K562 (cell line): ENCODE measurements at places on chromosomes 2 and 18. TPM values are rescaled to one million over a fixed set of nuclear protein-coding genes. Genes with fewer than 3 reads are reported as not detected.
A peak's percentile ranks its signal among the peaks of the same experiment; 100 is the strongest.

GRCh38 chr2:45229411-45229810 is 220.2 kb upstream of the SIX2 start:
- DNase-seq = no peak

GRCh38 chr2:240605867-240606743 is 19.2 kb upstream of the GPR35 start:
- no peak for DNase-seq

DNA sequence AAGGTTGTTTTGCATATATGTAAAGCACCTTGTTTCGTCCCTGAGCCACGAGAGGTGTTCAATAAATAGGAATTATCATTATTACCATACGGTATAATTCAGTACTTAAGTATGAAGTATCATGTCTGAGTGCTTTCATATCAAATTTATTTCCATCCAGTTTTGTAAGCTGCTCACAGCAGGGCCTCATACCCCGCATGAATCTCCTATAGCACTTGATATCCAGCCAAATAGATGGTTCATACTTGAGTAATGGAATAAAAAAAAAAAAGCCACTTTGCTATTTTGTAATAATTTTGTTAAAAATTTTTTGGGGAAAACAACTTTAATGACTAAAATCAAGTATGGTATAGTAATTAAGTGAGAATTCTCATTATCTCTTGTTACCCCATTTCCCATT is 160.8 kb upstream of the NOSTRIN start:
- no peak for DNase-seq

GRCh38 chr2:145207884-145208283 is 688.0 kb upstream of the ZEB2 start:
- DNase-seq = peak; percentile 9

GRCh38 chr18:77112747-77113092 is 19.9 kb downstream of the MBP start:
- DNase-seq = no peak

DNA sequence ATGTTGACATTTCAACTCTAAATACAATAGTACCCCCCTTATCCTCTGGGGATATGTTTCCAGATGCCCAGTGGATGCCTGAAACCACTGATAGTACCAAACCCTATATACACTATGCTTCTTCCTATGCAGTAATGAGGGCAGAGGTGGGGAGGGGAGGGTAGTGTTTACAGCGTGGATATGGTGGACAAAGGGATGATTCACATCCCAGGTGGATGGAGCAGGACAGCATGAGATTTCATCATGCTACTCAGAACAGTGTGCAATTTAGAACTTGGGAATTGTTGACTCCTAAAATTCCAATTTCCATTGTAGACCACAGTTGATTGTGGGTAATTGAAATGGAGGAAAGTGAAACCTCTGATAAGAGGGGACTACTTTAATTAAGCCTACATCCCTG is 75.4 kb downstream of the TSN start:
- DNase-seq = no peak

DNA sequence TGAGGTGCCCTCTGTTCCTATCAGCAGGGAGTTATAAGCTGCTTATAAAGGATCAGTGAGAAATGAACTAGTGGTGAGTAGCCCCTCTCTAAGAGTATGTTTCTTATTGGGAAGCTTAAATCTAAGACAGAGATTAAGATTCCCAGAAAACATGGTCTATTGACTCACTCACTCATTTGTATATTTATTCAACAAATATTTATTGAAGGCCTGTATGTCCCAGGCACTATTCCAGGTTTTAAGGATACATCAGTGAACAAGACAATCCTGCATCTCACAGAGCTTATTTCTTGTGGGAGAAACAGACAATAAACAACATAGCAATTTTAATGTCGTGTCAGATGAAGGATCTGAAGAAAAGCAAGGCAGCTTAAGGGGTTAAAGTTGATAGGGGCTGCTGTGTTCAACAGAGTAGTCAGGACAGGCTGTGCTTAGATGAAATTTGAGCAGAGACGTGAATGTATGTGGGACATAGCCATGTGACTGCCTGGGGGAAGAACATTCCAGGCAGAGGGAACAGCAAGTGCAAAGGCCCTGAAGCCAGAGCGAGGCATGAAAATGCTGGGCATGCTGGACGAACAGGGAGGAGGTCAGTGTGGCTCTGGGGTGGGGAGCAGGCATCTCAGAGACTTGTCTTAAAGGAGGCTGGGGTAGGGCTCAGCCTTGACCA is 14.8 kb upstream of the PSD4 start:
- DNase-seq = no peak

- peak; percentile 20 for DNase-seq
These were observed 53.4 kb downstream of the THADA start for GRCh38 chr2:43542285-43542933.

- no peak for DNase-seq
These were observed 5.8 kb upstream of the RDH14 start for GRCh38 chr2:18566145-18566769.

- DNase-seq = peak; percentile 86
These were observed at the start of gene TFCP2L1 for GRCh38 chr2:121284463-121285449. Gene TFCP2L1 (minus strand): TSS chr2:121285202. CDS start chr2:121285109, 93 bp downstream.

DNA sequence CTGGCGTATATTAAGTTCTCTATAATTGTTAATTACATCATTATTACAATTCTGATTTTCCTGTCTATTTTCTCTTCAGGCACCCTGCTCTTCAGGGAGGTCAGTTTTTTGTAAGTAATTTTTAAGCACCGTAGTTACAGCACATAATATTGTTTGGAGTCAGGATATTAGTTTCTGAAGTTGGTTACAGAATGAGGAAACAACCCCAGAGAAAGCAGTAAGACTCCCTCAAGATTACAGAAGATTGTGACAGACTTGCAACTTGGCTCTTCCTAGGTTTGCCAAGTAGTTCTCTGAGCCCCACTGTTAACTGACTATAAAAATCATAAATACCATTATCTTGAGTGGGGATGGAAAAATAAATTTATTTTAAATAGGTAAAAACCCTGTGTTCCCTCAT is 921 bp downstream of the RPE start:
- DNase-seq = no peak

DNA sequence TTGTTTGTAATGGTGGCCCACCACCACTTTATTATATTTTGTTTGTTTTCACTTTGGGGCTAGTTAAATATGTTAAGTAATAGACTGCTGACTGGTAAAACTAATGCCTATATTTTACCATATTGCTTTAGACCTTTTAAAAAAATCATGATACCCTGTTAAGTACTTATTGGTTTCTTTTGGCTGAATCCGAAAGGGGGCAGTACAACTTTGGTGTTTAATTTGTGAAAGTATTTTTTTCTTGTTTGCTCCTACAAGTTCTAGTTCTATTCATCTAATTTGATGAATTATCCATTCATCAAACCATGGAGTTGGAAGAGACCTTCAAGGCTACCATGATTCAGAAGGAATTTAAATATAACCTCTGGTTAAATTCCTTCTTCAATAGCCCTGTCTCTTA is 147.0 kb downstream of the MBD5 start:
- no peak for DNase-seq

DNA sequence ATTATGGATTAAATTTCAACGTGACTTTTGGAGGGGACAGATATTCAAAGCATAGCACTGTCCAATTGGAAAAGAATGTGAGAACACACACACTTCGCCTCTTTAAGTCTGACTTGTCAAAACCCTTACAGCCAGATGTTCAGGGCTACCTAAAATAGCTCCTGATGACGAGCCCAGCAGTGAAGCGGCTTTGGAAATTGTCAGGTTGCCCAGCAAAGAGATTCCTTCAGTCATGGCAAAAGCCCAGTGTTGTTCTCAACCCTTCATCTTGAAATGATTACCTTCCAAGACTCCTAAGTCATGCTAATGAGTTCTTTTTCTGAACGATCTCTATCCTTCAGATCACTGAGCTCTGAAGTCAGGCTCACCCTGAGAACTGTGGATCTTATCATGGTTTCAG is 436.6 kb downstream of the LRATD1 start:
- DNase-seq = no peak

- DNase-seq = no peak
These were observed 47.1 kb downstream of the KCMF1 start for GRCh38 chr2:85018049-85018447.

DNA sequence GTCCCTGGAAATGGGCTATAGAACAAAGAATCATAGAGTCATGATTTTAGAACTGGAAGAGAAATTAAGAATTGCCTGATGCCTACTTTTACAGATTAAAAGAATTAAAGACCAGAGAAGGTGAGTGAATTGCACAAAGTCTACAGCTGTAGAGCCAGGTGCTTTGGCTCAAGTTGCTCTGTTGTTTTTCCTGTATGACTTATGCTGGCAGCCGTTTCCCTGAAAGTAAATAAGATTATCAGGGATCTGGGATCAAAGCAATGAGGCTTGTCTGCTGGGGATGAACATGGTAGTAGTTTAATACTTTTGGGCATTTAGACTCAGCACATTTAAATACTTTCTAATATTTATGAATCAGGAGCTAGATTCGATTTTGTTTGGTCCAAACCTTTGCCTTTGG is 166.9 kb downstream of the PRPF40A start:
- DNase-seq = no peak

DNA sequence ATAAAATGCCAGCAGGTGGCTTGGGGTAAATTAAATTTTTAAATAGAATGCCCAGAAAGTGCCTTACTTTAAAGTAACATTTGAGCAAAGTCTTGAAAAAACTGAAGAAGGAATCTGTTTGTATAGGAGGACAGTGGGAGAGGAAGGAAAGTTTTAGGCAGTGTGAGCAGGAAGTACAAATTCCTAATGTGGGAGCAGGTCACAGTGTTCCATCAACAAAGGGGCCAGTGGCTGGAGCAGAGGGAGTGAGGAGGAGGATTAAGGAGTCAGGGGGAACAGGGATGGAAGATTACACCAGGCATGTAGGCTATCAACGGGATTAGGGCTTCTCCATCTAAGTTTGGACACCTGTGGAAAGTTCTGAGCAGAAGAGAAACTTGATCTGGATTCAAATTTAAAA is 439.2 kb upstream of the REG3G start:
- no peak for DNase-seq

DNA sequence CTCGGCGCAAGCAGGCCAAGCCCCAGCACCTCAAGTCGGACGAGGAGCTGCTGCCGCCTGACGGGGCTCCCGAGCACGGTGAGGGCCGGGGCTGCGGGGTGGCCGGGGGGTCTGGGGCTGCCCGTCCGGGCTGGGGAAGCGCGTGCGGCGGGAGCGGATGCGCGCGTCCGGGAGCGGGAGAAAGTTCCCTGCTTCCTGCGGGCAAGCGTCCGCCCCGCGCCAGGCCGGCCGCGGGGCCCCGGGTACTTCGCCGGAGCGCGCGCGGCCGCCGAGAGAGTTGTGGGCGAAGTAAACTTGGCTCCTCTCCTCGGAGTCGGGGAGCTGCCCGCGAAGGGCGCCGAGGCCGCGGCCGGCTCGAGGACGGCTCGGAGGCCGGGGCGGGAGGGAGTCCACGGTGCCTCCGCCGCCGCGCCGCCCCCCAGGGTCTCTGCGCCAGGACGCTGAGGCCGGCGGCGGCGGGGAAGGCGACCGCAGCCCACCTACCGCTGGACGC is 707 bp downstream of the SALL3 start:
- DNase-seq = no peak

GRCh38 chr2:100541404-100541803 is 21.4 kb upstream of the PDCL3 start:
- no peak for DNase-seq

GRCh38 chr2:121075006-121075551 is 209.9 kb downstream of the TFCP2L1 start:
- peak; percentile 92 for DNase-seq

DNA sequence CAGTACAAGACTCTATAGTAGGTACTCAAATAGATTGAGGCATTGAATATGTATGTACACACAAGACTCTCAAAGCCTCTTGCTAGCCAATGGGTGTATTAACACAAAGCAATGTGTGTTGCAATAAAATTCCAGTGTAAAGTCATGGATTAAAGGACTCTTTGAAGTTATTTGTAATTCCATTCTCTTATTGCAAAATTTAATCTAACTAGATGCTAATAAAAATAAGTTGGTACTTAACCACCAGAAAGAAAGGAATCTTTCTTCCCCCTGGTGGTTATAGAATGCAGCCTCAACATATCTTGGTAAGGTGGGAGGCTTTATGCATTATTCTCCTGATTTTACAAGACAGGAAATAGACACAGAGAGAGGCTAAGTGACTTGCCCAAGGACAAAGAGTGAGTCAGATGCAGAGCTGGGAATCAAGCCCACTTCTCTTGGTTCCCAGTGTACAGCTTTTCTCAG is 18.0 kb downstream of the LRP1B start:
- no peak for DNase-seq

DNA sequence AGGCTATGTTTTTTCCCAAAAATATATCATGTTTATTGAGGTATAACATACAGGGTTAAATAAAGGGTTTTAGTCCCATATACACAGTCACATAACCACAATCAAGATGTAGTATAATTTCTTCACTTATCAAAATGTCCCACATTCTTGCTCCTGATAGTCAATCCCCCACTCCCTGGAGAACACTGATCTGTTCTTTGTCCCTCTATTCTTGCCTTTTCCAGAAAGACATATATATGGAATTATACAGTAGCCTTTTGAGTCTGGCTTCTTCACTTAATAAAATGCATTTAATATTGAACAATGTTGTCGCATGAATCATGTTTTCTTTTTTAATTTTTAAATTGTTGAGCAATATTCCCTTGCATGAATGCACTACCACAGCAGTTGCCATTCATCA is 1059.7 kb downstream of the TSN start:
- DNase-seq = no peak

- no peak for DNase-seq
These were observed 52.6 kb upstream of the ACMSD start for GRCh38 chr2:134785659-134786430.

DNA sequence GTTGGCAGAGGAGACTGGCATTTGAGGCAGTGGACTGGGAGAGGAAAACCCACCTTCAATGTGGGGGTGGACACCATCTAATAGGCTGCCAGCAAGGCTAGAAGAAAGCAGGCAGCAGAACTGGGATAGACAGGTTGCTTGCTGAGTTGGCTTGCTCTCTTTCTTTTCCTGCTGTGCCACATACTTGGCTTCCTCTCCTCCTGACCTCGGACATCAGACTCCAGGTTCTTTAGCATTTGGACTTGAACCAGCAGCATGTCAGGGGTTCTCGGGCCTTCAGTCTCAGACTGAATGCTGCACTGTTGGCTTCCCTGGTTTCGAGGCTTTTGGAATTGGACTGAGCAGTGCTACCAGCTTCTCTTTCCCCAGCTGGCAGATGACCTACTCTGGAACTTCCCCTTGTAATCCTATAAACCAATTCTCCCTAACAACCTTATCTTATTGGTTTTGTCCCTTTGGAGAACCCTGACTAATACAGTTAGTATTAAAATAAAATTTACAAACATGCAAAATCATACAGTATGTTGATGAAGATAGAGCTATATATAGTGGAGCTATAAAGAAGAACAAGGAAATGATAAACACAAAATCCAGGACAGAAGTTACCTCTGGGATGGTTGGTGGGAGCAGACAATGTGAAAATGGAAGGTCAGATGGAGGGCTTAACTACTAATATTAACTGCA is 15.9 kb downstream of the DSEL start:
- no peak for DNase-seq

GRCh38 chr2:191078165-191078867 is 64.3 kb upstream of the STAT1 start:
- DNase-seq = no peak

- no peak for DNase-seq
These were observed 31.1 kb downstream of the PSME4 start for GRCh38 chr2:53939656-53940055.

Gene STARD7
- 192 and 196 TPM in 2 replicates for total RNA-seq

Gene PUS10
- 6.6 TPM in 2 replicates for total RNA-seq

Gene MAB21L4
- total RNA-seq = not detected in 2 replicates

Gene MCFD2
- 115 and 125 TPM in 2 replicates for total RNA-seq

Gene TEX44
- total RNA-seq = not detected in 2 replicates

Gene KCNF1
- total RNA-seq = not detected in 2 replicates
